ENCODE measurements at places on chromosomes 13 and 19.

GRCh38 chr19:19782783-19783182 lies 38.8 kb downstream of the ZNF506 start:
- DNase-seq = no peak

GRCh38 chr13:24459726-24460125 lies 52.9 kb downstream of the PARP4 start:
- no peak for DNase-seq

DNA sequence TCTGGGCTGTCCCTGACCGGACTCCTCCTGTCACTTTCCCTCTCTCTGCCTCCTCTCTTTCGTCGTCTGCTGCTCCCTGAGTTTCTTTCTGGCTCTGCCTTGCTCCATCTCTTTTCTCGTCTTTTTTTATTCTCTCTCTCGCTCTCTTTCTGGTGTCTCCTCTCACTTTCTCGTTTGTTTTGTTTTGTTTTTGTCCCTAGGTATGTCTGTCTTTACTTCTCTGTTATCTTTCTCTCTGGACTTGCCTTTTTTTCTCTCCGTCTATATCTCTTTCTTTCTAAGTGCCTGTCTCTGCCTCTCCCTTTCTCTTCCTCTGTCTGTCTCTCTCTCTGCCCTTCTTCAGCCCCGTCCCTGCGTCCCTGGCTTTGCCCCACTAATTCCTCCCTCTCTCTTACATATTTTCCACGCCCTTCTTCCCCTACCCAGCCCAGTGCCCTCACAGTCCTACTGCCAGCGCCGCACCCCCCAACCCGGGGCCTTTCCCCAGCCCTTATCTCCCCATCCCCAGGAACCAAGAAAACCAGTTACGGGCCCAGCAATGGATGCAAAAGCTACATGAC lies 48.1 kb upstream of the SHKBP1 start:
- no peak for DNase-seq

DNA sequence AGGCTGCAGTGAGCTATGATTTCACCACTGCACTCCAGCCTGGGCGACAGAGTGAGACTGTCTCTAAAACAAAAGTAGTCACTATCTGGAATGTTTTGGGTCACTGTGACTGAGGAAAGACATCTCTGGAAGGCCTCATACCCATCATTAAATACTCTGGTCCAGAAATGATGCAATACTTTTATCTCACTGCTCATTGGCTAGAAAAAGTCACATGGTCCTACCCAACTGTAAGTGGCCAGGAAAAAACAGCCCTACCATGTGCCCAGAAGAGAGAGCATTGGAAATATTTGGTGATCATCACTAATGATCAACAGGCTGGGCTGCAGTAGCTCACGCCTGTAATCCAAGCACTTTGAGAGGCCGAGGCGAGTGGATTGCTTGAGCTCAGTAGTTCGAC lies 29.8 kb downstream of the PNPLA6 start:
- no peak for DNase-seq

GRCh38 chr19:47351548-47351947 lies 2.4 kb downstream of the DHX34 start:
- no peak for DNase-seq

DNA sequence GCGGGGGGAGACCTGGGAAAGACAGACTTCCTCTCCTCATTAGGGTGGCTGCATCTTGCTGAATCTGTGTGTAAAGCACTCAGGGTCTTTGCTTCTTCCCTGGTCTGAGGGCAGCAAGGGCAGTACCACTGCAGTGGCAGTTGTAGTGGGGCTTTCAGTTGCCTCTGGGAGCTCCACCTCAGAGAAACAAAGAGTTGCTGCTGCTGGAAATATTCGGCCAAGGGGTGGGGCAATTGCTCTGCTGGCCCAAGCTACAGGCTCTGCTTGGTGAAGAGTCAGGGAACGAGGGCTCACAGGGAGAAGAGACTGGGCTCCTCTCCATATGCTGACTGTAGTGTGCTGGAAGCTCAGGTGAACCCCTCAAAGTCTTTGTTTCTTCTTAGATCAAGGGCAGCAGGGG lies 52.5 kb downstream of the POSTN start:
- DNase-seq = no peak

DNA sequence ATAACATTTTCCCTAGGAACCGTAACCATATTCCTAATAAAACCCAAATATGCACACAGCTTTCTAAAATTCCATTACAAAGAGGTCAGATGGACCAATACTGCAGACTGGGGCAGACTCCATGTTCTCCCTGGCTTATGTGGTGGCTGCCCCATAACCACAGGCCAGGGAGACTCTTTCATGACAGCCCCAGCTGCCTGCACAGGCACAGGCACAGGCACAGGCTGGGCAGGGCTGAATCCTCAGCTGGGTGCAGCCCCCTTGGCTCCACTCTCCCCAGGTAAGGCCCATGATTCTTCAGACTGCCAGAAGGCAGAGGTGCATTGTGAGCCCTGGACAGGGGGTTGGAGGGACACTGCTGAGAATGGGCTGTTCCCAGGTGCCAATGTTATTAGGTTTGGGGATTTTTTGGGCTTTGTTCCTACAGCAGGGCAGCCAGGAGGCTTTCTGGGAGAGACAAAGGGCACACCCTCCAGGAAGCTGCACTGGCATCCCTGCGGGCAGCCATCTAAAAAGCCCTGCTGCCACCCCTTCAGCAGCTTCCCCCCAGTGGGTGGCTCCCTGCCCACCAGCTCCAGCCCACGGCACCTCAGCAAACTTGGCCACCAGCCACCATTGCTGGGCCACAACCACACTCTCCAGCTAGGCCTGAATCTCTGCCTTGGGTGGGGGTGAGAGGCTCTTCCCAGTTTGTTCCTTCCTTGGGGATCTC lies 20.0 kb downstream of the DOCK9 start:
- no peak for DNase-seq

DNA sequence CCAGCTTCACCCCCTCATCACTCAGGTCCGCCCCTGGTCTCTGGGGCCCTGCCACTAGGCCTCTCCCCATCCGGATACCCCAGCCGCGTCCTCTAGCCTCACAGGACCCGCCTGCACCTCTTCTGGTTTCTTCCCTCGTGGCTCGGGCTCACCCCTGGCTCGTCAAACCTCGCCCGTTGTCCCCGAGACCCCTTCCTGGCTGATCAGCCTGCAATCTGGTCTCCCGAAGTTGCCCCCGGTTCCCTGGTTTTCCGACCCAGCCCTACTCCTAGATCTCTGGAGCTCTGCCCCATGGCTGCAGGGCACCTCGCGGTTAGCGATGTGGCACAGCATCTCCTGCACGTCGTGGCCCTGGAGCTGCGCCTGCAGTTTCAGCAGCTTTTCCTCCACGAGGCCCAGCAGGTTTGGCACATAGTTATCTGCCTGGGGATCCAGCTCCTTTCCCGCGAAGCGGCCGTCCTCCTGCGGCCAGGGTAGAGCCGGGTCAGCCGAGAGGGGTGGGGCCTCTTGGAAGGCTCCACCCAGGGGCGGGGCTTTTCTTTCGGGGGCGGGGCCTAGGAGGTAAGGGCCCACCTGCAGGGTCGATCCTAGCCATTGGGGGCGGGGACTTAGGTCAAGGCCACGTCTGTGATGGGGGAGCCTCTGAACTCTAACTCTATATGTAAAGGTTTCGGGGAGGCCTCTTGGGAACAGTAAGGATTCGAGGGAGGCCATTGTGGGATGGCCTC lies 2.4 kb upstream of the RGL3 start:
- DNase-seq = no peak

DNA sequence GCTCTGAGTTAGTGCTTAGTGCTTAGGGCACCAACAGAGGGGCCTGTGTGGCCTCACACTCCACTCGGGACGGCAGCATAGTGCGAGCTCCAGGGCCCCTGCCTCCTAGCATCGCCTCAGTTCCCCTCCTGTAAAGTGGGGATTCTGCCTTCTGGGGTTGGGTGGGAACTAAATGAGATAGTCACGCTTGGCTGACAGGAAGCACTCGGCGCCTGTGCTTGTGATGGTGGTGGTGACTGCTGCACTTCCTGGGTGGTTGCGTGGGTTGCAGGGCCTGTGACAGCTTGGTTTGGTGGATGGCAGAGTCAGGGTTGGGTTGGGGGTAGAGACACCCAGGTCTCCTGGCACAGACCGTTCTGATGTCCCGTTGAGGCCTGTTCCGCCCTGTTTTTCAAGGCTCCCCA lies 7.7 kb downstream of the PLEKHF1 start:
- no peak for DNase-seq

GRCh38 chr19:14795078-14795721 lies 16.8 kb upstream of the ADGRE2 start:
- no peak for DNase-seq

- no peak for DNase-seq
Observed at GRCh38 chr13:99031832-99032231, 54.0 kb upstream of the DOCK9 start.

DNA sequence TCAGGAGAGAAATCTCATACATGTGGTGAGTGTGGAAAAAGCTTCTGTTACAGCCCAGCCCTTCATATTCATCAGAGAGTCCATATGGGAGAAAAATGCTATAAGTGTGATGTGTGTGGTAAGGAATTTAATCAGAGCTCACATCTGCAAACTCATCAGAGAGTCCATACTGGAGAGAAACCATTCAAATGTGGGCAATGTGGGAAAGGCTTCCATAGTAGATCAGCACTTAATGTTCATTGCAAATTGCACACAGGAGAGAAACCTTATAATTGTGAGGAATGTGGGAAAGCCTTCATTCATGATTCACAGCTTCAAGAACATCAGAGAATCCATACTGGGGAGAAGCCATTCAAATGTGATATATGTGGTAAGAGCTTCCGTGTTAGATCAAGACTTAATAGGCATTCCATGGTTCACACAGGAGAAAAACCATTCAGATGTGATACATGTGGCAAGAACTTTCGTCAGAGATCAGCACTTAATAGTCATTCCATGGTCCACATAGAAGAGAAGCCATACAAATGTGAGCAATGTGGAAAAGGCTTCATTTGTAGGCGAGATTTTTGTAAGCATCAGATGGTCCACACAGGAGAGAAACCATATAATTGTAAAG lies 15.2 kb downstream of the ZNF221 start:
- DNase-seq = no peak

DNA sequence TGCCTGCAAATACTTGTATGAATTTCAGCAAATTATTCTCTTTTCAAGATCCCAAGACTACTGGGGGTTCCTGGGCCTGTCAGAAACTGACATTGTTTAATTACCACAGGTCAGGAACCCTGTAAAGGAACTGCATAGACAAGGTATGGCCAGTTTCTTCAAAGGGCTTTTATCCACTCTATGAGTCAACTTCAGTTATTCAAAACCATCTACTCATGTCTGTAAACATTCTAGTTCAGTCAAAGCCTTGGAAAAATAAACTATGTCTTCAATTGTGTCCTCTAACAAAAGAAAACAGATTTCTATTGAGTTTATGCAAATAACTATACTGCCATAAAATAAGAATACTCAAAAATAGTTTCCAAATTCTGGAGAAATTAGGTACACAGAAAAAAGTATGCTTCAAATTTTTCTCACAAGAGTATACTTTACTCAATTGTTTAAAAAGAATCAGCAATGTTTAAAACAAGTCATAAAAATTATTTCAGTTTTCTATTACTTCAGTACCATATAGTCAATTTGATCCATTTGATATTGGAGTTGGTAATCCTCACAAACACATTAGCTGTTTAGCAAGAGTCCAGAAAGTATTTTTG lies 486.4 kb upstream of the PCDH20 start:
- DNase-seq = no peak

GRCh38 chr13:20188667-20189553 lies 3.8 kb downstream of the GJB2 start:
- DNase-seq = no peak

GRCh38 chr19:41265395-41266153 lies 1.4 kb downstream of the HNRNPUL1 start:
- no peak for DNase-seq

- DNase-seq = no peak
Observed at GRCh38 chr13:51097353-51098043, 13.6 kb downstream of the C13orf42 start.

DNA sequence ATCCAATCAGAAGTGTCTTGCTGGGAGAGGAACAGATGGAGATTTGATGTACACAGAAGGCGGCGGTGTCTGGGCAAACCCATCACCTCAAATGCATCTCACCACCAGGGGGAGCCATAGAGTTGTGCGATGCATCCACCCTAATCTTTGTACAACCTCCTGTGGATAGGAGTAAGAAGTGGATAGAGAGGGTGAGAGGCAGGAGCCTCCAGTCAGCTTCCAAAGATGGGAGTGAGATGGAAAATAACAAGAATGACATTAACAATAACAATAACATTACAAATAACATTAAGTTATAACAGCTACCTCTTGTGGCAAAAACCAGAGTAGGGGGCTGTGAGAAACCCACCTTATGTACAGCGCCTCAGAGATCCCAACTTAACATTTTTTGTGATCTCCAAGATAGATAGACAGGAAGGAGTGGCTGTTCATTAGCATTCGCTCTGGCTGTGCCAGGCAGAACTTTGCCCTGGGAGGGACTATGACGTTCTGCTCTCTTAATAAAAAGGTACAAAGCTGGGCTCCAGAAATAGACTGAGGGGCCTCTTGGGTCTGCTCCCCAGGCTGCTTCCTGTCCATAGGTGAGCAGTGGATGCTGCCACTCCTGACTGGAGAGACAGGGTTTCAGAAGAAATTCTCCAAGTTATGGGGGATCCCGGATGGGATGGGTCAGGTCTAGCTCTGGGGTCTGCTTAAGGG lies 5.2 kb upstream of the CEACAM18 start:
- peak; percentile 52 for DNase-seq

DNA sequence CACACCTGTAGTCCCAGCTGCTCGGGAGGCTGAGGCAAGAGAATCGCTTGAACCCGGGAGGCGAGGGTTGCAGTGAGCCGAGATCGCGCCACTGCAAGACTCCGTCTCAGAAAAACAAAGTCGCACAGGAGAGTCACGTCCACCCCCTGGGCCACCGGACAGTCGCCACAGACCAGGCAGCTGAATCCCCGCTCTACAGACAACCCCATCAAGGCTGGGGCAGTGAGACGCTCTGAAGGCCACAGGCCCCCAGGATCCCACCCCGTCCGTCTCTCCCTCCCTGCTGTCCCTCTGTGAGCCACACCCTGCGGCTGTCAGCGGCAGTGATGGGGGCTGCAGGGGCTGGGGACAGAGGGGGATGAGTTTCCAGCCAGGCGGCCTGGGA lies 15.5 kb upstream of the PTBP1 start:
- DNase-seq = no peak

GRCh38 chr19:8505680-8506401 lies 3.4 kb upstream of the PRAM1 start:
- peak; percentile 26 for DNase-seq

DNA sequence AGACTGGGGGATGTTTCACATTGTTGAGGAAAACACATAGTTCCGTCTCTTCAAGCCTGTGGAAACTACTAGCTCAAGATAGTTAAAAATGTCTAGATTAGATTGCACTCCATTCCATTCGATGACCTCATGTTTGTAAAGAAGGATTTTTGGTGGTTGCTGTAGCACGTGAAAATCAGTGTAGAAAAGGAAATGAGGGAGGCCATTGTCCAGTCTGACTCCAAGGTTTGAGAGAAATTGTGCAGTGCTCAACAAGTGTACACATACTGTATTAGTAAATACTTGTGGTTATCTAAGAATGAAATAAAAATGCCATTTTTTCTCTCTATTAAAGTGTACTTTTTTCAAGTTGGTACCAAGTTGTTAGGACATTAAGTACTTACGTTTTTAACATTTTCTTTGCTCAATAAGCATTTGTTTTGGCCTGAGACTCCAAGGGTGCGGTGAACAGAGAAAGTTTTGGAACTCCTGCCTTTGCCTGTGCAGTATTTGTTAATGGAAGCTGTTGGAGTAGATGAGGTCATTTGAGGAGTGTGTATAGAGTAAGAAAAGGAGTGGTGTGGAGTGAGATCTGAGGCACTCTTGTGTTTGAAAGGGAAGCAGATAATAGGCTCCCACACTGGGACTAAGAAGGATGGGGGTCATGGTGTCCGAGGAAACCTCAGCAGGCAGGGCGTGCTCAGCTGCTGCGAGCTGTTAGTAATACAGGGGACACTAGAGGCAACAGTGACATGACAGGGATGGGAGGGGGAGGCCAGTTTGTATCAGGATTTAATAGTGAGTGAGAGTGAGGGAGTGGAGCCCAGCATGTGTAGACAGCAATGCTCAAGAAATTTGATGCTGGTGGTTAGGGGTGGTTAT lies 4.4 kb downstream of the WASF3 start:
- no peak for DNase-seq

Data from NCI-H2107 (cell line).